GM19239 (cell line): ENCODE measurements at places on chromosomes 5 and 9.

DNA sequence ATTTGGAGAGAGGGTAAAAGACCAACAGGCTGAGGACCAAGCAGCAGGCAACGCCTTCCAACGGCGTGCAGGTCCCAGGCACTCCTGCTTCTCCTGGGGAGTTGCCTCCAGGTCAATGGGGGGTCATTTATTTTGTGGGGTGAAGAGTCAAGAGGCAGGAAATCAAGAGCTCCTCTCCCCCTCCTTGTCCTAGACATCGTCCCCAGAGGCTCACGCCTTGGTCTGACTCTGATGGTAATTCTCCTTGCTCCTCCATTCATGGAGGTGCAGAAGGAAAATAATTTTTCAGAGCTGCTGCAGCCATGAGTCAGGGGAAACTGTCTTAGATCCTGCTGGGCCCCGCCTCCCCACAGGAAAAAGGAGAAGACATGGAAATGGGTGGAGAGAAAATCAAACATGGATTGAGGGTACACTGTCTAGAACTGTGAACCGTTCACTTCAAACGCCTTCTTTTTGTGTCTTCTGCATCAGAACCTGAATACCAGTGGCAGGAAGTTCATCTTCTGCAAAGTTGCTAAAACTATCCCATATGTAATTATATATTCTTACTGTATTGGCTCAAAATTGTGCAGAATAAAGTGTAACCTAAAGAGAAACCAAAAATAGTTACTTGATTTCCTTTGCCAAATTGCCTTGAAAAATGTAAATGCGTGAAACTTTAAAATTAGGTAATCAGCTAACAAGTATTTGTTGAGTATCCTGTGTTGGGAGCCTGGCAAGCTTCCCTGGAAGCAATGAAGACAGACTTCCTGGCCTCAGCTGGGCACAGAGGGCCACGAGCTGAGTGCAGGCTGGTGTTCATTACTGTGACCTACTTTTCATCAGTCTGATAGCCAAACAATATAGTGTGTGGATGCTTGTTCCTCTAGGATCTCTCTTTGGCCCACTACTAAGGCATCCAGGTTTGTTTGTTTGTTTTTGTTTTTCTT is 142.0 kb downstream of the CMYA5 start:
- DNase-seq: no peak

DNA sequence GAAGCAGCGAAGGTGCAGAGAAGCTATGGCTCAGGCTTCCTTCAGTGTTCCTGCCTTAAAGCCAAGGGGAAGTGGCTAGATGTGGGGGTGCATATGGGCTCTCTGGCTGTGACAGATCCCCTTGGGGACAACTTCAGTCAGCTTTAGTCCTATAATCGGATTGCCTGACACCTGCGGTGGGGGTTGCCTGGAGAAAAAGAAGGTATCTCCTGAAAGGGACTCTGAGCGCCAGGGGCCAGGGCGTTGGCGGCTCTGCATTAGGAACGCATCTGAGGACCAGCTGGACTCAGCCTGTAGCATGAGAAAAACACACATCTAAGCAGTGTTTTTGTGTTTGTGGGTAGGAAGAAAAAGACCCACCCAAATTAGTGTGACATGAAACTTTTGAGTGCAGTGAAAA is 84.3 kb upstream of the OTULINL start:
- DNase-seq: no peak

- no peak for DNase-seq
Measured at GRCh38 chr9:5624655-5625054, 4.3 kb upstream of the RIC1 start.

DNA sequence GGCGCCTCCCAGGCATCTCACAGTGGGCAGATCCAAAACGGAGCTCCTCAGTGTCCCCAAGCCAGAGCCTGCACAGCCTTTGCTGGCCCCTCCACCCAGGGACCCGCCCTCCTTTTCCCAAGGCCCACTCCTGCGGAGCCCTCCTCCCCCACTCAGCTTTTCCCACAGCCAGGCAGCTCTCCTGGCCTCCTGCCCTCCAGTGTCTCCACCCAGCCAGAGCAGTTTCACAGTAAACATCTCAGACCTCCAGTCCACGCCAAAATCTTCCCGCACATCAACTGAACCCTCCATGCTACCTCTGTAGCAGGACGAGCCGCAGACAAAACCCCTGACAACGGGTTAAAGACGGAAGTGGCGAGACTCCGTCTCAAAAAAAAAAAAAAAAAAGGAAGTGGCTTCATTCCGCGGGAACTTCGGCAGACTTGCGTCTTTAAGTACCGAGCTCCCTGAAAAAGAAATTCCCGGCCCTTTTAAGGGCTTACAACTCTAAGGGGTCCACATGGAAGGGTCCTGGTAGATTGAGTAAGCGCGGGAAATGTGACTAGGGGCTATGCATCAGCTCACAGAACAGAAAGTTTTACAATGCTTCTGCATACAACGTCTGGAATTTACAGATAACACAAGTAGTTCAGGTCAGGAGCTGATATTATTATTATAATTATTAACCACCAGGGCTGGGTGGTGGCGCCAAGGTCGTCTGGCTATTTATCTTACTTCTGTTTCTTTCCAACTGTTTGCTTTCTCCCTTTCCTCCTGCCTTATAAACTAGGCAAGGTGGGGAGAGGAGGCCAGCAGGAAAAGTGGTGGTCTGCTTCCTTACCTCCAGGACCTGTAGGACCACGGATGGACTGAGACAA is 11.4 kb upstream of the GRIN1 start:
- DNase-seq: no peak

DNA sequence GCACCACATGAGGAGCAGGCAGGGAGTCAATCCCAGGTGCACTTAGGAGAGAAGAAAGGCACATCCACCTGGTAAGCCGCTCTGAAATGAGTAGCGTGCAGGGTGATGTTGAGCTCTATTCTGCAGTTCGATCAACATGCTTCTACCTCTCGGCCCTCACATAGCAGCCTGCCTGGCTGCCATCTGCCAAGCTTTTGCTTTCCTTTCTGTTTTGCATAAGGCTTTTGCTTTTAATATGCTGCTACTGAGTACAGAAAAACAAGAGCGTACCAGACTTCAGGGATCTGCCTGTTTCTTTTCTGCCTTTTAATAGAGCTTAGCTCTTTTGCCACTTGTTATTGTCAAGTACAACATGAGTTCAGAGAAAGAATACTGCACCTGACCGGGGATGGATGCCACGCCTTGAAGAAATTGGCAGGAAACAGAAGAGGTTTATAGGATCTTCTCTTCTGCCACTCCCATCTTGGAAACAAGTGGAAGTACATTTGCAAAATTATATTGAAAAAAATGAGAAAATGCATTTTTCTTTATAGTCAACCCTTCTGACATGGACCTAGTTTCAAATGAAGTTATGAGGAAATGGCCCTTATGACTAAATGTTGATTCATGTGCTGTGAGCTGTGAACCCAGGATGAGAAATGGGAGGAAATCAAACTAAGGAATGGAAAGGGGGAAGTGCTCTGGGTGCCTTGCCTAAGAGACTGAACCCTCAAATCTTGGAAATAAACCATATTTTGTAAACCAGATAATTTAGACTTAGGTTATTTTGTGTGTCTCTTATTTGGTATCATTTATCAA is 4.0 kb upstream of the FCHO2 start:
- no peak for DNase-seq

DNA sequence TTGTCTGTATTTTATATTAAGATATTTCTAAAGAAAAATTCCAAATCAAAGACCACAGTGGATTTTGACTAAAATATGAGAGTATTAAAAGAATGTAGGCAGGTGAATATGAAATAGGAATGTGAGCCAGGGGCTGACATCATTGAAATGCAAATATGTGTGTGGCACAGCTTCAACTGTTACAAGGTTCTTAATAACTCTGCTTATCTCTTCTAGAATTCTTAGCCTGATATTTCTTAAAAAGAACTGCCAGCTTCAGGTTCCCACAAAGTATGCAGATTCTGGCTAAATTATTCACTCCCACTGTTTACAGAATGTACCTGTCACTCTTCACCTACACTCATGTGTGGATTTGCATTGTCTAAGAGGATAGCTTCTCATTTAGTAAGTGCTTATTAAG is 274.4 kb downstream of the DIRAS2 start:
- DNase-seq: no peak

DNA sequence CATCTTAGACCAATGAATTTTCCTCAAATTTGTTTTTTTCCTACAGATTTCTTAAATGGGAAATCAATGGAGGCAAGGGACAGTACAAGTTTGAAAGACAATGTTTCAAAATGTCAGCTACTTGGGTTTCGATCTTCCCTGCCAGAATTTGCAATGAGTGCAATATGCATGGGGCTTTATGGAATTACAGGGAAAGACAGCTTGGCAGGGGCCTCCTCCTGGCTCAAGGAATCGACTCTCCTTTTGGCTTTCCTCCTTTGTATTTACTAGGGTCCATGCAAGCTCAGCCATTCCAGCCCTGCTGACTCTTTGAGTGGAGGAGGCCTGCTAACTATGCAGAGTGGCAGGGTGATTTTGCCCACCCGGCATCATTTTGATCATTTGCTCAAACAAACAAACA is 63.2 kb downstream of the MED27 start:
- DNase-seq: no peak
